ENCODE measurements at places on chromosomes 4 and X. TPM values are rescaled to one million over a fixed set of nuclear protein-coding genes. Genes with fewer than 3 reads are reported as not detected.
A peak's percentile ranks its signal among the peaks of the same experiment; 100 is the strongest.

- H3K27ac ChIP-seq = no peak overlapping the region
- no peak for DNase-seq
- no peaks in the 10 kb centered on the region for H3K36me3 ChIP-seq
- H3K4me1 ChIP-seq = no peaks in the 10 kb centered on the region
- H3K27me3 ChIP-seq = peaks cover under 1% of the 10 kb centered on the region
These were observed 83.0 kb downstream of the EIF4E start for GRCh38 chr4:98845960-98846359.

The TENM3 gene
- not detected for polyA plus RNA-seq

DNA sequence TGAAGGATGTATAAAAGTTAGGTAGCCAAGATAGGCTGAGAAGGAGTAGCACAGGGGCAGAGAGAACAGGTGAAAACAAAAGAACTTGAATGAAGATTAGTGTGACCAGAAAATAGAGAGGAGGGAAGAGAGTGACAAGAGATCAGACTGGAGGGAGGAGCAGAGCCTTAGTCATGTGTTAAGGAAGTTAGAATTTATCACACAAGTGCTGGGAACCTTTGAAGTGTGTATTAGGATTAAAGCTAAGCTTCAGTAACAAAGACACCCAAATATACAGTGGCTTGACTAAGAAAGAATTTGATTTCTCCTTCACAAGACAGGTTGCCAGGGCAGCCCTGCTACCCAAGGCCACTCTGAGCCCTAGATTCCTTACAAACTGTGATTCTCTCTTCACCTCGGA, 10.7 kb upstream of the CCDC149 start:
- no peaks in the 10 kb centered on the region for H3K4me1 ChIP-seq
- H3K4me3 ChIP-seq = no peak overlapping the region
- peaks cover 5% of the 10 kb centered on the region for H3K27me3 ChIP-seq
- DNase-seq = no peak
- H3K36me3 ChIP-seq = no peaks in the 10 kb centered on the region

DNA sequence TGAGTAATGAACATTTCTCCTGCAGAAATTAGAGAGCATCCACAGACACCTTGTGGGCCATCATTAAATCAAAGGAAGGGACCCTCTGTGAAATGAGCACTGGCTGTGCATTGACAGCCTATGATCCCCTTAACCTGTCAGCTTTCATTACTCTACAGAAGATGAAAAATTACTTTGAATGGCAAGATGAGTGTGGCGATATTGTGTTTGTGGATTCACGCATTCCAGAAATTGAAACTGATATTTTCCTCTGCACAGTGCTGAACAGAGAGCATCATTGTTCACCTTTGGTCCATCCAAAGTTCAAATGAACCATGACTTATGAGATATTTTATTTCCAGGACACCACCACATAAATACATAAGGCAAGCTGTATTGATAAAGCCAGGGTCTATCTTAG, 374.8 kb upstream of the ANXA10 start:
- no peaks in the 10 kb centered on the region for H3K36me3 ChIP-seq
- no peaks in the 10 kb centered on the region for H3K4me1 ChIP-seq
- no peak overlapping the region for H3K4me3 ChIP-seq
- H3K27ac ChIP-seq = no peak overlapping the region

DNA sequence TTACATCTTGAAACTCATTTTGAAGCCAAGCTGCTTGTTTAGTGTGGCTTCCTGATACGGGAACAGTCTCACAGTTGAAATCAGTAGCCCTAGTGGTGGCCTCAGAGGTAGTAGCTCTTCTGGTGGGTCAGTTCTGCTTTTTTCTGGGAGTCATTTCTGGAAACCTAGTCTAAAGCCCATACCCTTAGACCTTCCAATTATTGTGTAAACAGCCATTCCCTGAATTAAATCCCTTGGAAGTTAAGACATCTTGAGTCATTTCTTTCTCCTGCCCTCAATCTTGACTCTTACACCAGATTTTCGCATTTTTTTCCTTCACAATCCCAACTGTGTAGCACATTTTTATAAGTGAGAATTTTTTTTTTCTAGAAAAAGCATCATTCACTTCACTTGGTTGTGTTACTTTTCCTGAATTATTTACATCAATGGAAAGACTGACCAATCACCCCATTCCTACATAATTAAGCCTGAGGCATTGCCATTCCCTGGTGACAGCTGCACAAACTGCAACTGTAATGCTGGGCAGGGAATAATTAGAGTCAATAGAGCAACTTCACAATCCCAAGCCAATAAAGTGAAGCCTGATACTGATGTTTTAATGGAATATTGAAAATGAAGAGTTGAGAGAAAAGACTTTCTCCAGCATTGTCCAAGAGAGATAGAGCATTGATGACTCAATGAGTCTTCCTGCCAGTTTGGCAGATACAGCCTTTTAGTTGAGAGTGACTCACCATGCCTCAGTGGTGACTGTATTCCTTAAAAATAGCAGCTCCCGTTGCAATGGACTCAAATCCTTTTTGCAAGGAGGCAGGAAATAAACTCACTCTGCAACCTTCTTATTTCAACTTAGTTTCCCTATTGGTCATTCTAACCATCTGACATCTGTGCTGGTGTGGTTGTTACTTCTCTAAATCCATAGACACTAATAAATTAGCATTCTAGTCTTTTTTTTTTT, 13.0 kb upstream of the SEPSECS start:
- no peak for DNase-seq
- H3K27me3 ChIP-seq = no peaks in the 10 kb centered on the region
- H3K27ac ChIP-seq = no peak overlapping the region
- peaks cover 9% of the 10 kb centered on the region for H3K4me1 ChIP-seq
- H3K4me3 ChIP-seq = no peak overlapping the region

GRCh38 chr4:71275570-71275969, 63.2 kb upstream of the SLC4A4 start:
- no peak overlapping the region for H3K4me3 ChIP-seq
- H3K36me3 ChIP-seq = no peaks in the 10 kb centered on the region
- peaks cover 18% of the 10 kb centered on the region for H3K4me1 ChIP-seq

The CDX4 gene
- polyA plus RNA-seq = not detected

DNA sequence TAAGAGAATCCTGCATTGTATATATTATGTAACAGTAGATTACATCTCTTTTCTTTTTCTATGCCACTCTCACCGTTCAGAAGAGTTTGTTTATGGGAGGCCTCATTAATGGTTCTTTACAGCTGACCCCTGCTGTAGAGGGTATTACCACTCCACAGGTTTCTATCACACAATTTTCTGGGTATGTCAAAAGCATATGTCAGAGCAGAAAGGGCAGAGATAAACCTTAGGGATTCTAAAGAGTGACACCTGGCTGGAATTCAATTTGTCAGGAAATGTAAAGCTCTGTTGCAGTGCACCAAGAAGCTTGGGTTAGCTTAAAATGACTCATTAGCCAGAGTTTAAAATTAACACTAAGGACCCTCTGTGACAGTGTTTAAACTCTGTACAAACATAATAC, 658.7 kb downstream of the PCDH18 start:
- no peaks in the 10 kb centered on the region for H3K36me3 ChIP-seq
- H3K4me1 ChIP-seq = no peaks in the 10 kb centered on the region
- no peaks in the 10 kb centered on the region for H3K27me3 ChIP-seq
- no peak overlapping the region for H3K4me3 ChIP-seq

DNA sequence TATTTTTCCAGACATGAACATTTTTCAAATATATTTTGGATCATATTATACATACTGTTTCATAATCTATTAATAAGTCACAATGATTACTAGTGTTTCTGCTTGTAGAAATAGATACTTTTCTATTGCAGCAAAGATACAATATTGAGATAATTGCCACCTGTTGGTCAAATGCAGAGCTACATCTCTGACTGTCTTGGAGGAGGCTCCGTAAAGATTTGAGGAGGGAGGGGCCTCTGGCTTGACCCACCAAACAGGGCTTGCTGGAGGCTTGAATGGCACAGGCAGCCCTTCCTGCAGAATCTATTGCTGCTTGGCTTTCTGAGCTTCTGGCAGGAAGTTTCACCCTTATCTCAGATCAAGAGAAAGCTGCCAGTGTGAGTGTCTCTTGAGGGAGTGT, 99.3 kb upstream of the ARMCX2 start:
- H3K36me3 ChIP-seq = no peaks in the 10 kb centered on the region
- peak; percentile 8 for DNase-seq
- H3K27ac ChIP-seq = no peak overlapping the region
- no peak overlapping the region for H3K4me3 ChIP-seq
- H3K4me1 ChIP-seq = no peaks in the 10 kb centered on the region
- peaks cover 13% of the 10 kb centered on the region for H3K27me3 ChIP-seq

DNA sequence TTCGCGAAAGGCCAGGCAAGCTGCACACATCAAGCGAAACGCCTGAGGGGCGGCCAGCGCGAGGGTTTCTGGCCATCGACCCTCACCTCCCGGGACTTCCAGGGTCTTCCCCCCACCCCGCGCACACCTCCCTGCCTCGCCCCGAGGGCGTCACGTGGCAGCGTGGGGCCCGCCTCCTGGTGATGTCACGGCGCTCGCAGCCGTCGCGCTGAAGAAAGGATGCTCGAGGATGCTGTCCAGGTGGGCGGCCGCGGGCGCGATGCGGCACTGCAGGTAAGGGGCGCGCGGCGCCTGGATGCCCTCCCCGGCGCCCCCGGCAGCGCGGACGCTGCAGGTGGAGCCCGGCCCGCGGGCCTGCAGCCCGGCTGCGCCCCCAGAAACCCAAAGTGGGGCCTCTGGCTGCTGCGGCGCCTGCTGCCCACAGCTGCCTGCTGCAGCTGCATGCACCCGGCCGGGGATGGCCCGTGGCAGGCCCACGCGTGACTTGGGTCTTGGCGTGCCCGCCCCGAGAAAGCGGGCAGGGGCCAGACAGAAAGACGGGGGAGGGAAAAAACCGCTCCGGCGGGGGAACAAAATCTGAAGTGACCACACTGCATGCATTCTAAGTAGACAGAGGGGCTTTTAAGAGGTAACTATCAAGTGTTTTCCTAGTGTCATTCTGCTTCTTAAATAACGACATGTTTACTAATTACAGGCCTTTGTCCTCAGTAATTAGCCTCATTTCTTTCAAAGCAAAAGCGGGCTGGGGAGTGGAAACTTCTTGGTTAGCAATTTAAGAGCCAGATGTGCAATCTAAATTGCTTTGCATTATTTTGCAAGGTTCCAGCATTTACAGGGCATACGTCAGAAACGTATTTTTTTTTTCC, 1.7 kb downstream of the CLCN4 start:
- peaks cover 22% of the 10 kb centered on the region for H3K4me1 ChIP-seq
- peaks cover 17% of the 10 kb centered on the region for H3K27me3 ChIP-seq
- H3K36me3 ChIP-seq = peaks cover 4% of the 10 kb centered on the region
- H3K4me3 ChIP-seq = peak overlapping the region; percentile 82
- H3K27ac ChIP-seq = peak overlapping the region; percentile 85

- no peaks in the 10 kb centered on the region for H3K4me1 ChIP-seq
- H3K27me3 ChIP-seq = no peaks in the 10 kb centered on the region
- no peak overlapping the region for H3K27ac ChIP-seq
- DNase-seq = no peak
These were observed 55.3 kb downstream of the ARHGAP10 start for GRCh38 chr4:147787204-147787603.

DNA sequence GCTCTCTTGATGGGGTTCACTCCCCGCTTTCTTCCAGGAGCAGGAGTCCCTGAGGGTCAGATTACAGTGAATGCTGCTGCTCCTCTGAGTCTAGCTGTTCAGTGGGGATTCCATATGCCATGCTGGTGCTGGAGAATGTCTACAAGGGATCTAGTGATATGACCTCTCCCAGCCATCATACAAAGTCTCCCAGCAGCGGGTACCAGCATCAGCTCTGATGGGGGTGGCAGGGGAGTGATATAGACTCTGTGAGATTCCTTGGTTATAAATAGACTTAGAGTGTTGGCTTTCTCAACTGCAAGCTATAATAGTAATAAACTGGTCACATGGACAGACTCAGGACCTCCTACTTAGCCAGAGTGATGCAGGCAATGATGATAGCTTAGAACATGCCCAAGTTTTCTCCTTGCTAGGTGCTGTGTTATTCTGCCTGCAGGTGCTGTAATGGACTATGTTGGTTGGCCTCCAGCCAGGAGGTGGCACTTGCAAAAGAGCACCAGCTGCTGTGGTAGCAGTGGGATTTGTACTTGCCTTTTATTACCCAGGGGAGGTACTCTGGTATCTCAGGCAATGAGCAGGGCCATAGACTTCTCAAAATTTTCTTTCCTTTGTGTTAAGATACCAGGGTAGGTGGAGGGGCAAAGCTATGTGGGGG, 202.9 kb downstream of the CHIC1 start:
- H3K36me3 ChIP-seq = no peaks in the 10 kb centered on the region
- no peak for DNase-seq
- H3K4me1 ChIP-seq = peaks cover 13% of the 10 kb centered on the region
- H3K4me3 ChIP-seq = no peak overlapping the region
- H3K27ac ChIP-seq = no peak overlapping the region

The PRAF2 gene
- 28.6 TPM for polyA plus RNA-seq

GRCh38 chrX:96978906-96979305, 95.2 kb downstream of the RPA4 start:
- H3K27me3 ChIP-seq = no peaks in the 10 kb centered on the region
- no peak overlapping the region for H3K4me3 ChIP-seq
- no peaks in the 10 kb centered on the region for H3K36me3 ChIP-seq

The MAP7D2 gene
- not detected for polyA plus RNA-seq

DNA sequence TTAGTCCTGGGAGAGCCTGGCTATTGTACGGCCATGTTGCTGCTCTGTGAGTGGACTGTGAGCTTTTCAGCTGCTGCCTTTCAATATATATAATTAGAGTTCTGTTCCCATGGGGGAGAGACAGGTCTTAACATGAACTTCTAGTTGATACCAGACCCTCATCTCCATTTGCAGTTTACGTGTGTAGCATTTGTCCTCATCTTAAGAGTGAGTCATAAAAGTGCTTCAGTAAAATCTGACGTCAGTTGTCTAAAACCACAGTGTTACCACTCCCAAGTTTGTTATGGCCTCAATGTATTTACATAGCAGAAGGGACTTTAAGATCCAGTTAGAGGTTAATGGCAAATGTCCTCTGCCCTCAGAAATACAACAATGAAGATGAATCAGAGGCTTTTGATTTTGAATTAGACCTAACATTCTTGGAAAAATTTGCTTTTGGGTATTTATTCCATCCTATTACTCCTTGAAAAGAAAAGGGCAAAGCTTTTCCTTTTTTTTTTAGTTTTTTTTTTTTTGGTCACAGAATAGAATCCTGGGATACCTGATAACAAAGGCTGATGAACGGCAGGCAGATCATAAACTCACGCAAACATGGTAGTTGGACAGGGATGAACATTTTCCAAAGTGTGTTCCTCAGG, 38.6 kb downstream of the PHOX2B start:
- peaks cover 10% of the 10 kb centered on the region for H3K27me3 ChIP-seq
- no peaks in the 10 kb centered on the region for H3K36me3 ChIP-seq
- no peak for DNase-seq
- H3K4me3 ChIP-seq = no peak overlapping the region
- no peak overlapping the region for H3K27ac ChIP-seq
- no peaks in the 10 kb centered on the region for H3K4me1 ChIP-seq

The SCML1 gene
- polyA plus RNA-seq = 0.40 TPM

The TDO2 gene
- polyA plus RNA-seq = not detected

DNA sequence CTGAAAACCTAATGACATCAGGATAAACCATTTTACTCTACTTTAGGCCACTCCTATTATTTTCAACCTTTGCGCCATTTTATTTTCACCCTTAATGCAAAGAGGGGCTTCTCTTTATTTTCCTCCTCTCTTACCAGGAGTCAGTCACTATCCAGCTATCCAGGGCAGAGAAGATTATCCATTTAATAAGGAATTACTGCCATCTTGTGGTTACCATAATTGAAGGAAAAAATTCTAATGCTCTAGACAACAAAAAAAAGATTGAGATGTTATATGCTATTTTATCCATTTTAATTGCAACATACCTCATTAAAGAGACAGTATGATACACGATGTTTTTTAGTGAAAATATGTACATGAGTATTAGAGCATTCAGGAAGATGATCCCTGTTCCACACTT, 514.5 kb upstream of the FAM241A start:
- H3K4me1 ChIP-seq = no peaks in the 10 kb centered on the region
- no peaks in the 10 kb centered on the region for H3K36me3 ChIP-seq
- no peak for DNase-seq
- no peak overlapping the region for H3K27ac ChIP-seq
- H3K4me3 ChIP-seq = no peak overlapping the region

Data from naive B cell (primary cell).